ENCODE measurements at places on chromosomes 16 and 17. TPM values are rescaled to one million over a fixed set of nuclear protein-coding genes. Genes with fewer than 3 reads are reported as not detected.

The CDK10 gene
- 31.1 TPM for total RNA-seq

The SDR42E2 gene
- total RNA-seq = not detected

The ACSF3 gene
- 16.6 TPM for total RNA-seq

The KRT31 gene
- total RNA-seq = not detected

The ZFPM1 gene
- total RNA-seq = 2.8 TPM

The KCNG4 gene
- total RNA-seq = not detected

The TMEM238L gene
- not detected for total RNA-seq

The AGRP gene
- not detected for total RNA-seq

The CLEC19A gene
- total RNA-seq = 0.27 TPM

The CCL5 gene
- total RNA-seq = 0.45 TPM

The SLC35B1 gene
- 28.2 TPM for total RNA-seq

The PITPNC1 gene
- total RNA-seq = 44.2 TPM

The ZNF785 gene
- total RNA-seq = 23.8 TPM

The EPX gene
- total RNA-seq = 0.09 TPM

The CBFA2T3 gene
- total RNA-seq = 4.5 TPM

DNA sequence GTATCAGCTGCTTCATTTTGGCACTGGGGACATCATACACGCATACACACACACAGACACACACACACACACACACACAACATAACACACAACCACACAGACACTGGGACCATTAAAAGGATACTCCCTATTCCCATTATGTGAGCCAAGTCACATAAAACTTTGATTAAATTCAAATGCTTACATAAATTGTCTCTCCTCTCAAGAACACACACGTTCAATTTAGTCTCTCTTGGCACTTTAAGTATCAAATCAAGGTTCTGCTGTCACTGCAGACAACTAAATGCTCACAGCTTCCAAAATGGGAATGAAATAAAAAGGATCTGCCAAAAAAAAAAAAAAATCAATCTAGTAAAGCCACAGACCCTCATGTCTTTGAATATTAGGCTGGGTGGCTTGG, 184.9 kb downstream of the RBFOX1 start:
- DNase-seq = no peak

DNA sequence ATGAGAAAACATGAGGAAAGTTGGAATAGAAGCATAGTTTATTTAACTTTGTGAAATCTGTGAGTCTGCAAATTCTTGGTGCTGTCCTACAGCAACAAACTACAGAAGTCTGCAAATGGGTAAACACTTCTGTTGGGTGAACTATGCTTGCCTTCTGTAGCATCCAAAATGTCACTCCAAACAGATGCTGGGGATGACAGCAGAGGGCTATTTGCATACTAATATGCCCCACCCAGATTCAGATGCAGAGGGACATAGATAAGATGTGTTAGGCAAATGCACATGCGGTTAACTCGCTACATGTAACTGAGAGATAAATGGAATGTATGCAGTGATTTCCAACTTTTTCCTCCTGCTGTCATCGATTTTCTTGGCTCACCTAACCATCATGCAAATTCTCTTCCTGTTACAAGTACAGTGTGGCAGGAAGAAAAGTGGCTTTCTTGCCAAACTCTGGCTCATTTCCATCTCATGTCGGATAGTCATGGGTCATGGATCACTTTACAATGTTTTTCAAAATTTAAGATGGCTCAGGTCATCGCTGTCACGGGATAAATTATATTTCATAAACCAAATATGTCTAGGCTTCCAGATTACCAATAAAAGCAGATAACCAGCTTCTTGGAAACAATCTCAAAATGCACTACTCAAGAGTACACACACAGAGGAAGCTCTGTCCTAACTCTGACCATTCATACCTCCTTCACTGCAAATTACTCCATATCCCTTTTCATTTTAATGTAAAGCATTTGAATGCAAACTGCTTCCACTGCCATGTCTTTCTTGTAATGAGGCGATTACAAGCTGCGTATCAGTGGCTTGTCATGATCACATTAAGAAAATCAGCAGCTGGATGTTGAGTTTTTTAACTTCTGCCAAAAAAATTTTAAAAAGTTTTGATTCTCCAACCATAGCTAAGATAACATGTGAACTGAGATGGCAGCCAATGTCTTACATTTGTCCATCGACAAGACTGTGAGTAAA, 47.7 kb downstream of the ADAMTS18 start:
- no peak for DNase-seq

DNA sequence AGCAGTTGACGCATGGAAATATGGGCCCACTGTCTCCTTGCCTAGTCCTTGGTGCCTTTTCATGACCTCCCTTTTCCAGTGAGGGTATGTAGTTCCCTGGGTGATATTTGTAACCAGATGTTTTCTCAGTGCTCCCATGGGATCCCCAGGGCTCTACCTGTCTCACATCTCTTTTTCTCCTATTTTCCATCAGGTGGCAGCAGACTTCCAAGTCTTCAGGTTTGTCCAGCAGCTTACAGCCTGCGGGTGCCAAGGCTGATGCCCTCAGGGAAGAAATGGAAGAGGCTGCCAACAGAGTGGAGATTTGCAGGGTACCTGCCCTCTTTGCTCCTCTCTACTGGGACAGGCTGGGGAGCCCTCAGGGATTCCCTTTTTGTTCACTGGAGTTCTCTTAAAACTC, 89.1 kb downstream of the ELAC2 start:
- DNase-seq = peak; percentile 28

GRCh38 chr17:20278805-20279204, 188.5 kb downstream of the LGALS9B start:
- DNase-seq = no peak

DNA sequence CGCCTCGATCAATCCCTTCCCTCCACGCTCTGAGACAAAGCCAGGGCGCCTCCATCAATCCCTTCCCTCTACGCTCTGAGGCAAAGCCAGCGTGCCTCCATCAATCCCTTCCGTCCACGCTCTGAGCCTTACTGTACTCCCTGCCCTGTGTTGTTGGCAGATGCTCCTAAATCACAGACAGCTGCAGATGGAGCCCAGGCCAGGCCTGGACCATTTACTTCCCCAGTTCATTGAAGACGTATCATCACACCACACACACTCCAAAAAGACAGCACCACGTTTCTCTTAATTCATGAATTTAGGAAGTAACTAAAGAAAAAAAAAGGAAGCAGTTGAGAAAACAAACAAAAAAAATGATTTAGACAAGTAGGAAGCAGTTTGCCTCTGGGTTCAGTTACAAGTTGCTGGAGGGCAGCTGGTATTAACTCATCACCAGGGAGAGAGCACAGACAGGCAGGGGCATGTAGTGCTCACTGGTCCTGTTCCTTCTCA, 7.4 kb upstream of the CD300LD start:
- DNase-seq = no peak

- no peak for DNase-seq
These were observed 14.1 kb downstream of the MIEN1 start for GRCh38 chr17:39716073-39716818.

GRCh38 chr17:79246225-79247190, 171.9 kb downstream of the ENGASE start:
- DNase-seq = peak; percentile 84

- no peak for DNase-seq
These were observed 26.0 kb downstream of the TRIM25 start for GRCh38 chr17:56887552-56888467.

- DNase-seq = no peak
These were observed 11.5 kb upstream of the CLEC18C start for GRCh38 chr16:70162041-70162451.

DNA sequence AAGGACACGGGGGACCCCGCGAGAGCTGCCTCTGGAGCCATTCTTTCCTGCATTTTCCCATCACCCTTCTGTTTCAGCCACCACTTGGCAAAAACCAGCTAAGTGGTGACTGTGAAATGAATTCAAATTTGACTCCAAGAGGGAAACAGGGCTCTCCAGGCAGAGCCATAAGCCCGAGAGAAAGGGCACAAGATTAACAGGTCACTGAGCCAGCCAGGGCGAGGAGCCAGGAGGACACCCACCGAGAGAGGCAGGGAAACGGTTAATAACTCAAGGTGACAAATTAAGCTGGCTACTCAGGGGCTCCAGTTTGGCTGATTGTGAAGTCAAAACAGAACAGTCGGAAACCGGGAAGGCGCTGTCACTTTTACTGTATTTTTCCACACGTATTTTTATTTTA, 67.8 kb upstream of the SOX9 start:
- DNase-seq = peak; percentile 6

DNA sequence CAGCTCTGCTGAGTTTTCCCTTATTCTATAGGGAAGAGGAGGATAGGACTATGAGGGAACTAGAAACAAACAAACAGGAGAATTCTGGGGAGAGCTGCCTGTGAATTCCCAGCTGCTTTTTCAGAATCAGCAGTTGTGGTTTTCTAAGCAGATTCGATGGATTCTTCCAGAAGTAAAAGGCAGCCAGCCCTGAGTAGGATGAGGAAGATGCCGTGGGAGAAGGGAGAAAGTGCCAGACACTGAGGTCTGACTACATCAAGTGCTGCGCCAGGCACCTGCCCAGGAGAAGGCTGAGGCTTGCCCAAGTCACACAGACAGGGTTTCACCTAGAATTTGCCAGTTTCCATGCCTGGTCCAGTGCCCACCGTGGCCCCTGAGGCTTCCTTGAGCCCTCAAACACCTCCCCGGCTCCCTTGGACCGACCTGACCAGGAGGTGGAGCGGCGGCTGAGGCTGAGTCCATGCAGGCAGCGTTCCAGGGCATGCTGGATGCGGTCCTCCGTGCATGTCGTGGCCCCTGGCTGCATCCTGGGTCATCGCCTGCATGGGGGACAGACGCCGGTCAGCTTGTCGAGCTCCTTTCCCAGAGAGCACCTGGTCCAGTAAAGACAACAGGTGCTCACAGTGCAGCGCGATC, 43.6 kb upstream of the PIK3R6 start:
- no peak for DNase-seq

DNA sequence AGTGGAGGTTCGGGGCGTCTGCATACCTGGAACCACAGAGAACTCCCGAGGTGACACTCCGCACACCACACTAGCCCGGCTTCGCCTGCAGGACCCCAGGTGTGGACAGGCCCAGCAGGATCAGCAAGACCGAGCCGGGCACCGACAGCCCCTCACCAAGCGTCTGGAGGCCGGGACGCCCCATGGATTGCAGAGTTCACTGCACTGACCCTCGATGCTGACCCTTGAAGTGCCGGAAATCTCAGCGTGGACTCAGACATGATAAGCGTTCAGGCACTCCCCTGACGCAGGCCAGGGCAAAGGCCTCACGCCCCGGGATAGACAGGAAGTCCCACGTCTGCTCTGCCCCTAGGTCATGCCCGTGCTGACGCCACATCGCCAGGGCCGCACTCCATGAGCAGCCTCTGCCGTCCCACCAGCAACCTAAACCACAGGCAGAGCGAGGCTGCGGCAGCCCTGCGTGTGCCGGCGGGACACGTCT, 26.0 kb downstream of the ACSF3 start:
- DNase-seq = no peak

DNA sequence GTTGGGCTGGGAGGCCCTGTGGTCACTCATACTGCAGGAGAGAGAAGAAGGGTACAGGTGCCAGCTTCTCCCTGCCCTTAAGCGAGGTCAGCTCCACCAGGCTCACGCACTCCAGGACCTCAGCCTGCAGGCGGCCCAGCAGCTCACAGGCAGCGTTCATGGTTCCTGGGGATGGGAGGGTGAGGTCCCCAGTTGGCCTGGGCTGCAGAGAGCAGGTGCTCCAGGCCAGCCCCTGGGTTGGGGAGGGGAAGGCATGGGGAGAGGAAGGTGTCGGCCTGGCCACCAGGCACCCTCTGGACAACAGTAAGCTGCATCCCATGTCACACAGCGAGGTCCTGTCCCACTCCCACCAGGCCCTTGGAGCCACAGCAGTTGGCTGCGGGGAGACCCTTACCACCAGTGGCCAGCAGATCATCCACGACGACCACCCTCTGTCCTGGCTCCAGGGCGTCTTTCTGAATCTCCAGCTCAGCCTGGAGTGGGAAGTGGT, 2.0 kb downstream of the APRT start:
- DNase-seq = no peak

DNA sequence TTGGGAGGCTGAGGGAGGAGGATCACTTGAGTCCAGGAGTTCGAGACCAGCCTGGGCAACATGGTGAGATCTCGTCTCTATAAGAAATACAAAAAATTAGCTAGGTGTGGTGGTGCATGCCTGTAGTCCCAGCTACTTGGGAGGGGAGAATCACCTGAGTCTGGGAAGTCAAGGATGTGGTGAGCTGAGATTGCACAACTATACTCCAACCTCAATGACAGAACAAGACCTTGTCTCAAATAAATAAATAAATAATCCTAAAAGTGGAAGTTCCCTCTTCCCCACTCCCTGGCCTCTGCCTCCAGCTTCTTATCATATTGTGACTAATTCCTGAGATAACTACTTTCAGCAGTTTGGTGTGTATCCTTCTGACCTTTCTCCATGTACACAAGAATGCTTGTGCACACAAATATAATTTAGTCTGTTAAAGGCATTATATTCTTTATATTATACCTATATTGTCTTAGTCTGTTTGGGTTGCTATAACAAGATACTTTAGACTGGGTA, 23.5 kb upstream of the DNAJA2 start:
- DNase-seq = no peak

GRCh38 chr16:22240023-22240710, 34.1 kb downstream of the EEF2K start:
- no peak for DNase-seq

- no peak for DNase-seq
These were observed 191.5 kb downstream of the SEC14L1 start for GRCh38 chr17:77332034-77332971.

DNA sequence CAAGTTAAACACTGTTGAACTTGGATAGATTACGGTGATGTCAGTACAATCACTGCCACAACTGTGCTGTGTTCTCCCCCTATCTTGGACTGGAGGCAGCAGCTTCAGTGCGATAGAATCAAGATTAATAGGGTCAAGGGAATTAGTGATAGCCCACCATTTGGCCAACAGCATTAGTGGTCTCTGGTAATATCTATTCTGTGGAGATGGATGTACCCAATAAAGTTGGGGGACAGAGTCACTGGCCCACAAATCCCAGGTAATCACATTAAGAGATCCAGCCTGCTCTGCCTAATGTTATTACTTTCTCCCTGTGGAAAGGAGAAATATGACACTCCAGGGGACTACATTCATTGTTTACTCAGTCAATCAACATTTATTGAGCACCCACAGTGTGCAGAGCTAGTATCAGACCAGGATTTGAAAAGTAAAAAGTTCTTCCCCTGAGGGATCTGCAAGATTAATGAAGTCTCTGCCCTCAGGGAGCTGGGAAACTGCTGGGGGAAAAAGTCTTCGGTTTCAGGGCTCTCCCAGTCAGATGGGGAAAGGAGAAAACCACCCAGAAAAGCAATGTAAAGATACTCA, 23.6 kb upstream of the ATP5MC1 start:
- no peak for DNase-seq

- no peak for DNase-seq
These were observed 97.8 kb downstream of the DNAH17 start for GRCh38 chr17:78479369-78479768.

- DNase-seq = no peak
These were observed 6.0 kb downstream of the NXPH3 start for GRCh38 chr17:49581648-49581998.

- no peak for DNase-seq
These were observed 4.9 kb upstream of the TMEM11 start for GRCh38 chr17:21218831-21219380.

DNA sequence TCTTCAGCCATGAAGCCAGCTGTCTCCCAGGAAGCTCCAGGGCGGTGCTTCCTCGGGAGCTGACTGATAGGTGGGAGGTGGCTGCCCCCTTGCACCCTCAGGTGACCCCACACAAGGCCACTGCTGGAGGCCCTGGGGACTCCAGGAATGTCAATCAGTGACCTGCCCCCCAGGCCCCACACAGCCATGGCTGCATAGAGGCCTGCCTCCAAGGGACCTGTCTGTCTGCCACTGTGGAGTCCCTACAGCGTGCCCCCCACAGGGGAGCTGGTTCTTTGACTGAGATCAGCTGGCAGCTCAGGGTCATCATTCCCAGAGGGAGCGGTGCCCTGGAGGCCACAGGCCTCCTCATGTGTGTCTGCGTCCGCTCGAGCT, 14.1 kb downstream of the STH start:
- no peak for DNase-seq

Measured in cerebellum (tissue), 4 donors.